Kidney (tissue), 22 donors: ENCODE measurements at places on chromosomes 2 and 18.

GRCh38 chr18:48517048-48517447 lies 21.8 kb upstream of the CTIF start:
- DNase-seq, result no peak
- H3K4me1 ChIP-seq, result no peaks in the 10 kb centered on the region
- no peak overlapping the region for H3K4me3 ChIP-seq
- no peaks in the 10 kb centered on the region for H3K36me3 ChIP-seq
- no peaks in the 10 kb centered on the region for H3K27me3 ChIP-seq
- H3K27ac ChIP-seq, result no peak overlapping the region

- no peaks in the 10 kb centered on the region for H3K36me3 ChIP-seq
- DNase-seq, result no peak
- no peaks in the 10 kb centered on the region for H3K27me3 ChIP-seq
- H3K27ac ChIP-seq, result peak overlapping the region; percentile 26
These were observed 11.3 kb downstream of the HNMT start for GRCh38 chr2:137975280-137976271.

- no peaks in the 10 kb centered on the region for H3K27me3 ChIP-seq
- DNase-seq, result no peak
- H3K4me1 ChIP-seq, result no peaks in the 10 kb centered on the region
- H3K27ac ChIP-seq, result no peak overlapping the region
These were observed 204.8 kb upstream of the SH3BP4 start for GRCh38 chr2:234747032-234747431.

GRCh38 chr18:47591429-47591828 lies 339.0 kb downstream of the SMAD2 start:
- no peak overlapping the region for H3K4me3 ChIP-seq
- H3K27ac ChIP-seq, result no peak overlapping the region
- H3K27me3 ChIP-seq, result peaks cover 8% of the 10 kb centered on the region
- H3K36me3 ChIP-seq, result no peaks in the 10 kb centered on the region

DNA sequence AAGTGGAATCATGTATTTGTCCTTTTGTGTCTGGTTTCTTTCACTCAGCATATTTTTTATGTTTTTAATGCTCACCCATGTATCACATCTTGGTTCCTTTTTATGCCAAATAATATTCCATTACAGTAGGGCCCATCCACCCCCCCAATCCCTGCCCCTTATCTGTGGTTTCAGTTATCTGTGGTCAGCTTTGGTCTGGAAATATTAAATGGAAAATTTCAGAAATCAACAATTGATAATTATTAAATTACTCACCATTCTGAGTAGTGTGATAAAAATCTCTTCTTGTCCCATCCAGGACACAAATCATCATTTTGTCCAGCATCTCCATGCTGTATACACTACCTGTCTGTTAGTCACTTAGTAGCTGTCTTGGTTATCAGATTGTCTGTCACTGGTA lies 66.7 kb downstream of the BIRC6 start:
- no peaks in the 10 kb centered on the region for H3K36me3 ChIP-seq
- H3K4me1 ChIP-seq, result peaks cover 5% of the 10 kb centered on the region
- no peak overlapping the region for H3K4me3 ChIP-seq
- no peak for DNase-seq
- no peaks in the 10 kb centered on the region for H3K27me3 ChIP-seq
